ENCODE measurements at places on chromosomes 2 and 18. TPM values are rescaled to one million over a fixed set of nuclear protein-coding genes. Genes with fewer than 3 reads are reported as not detected.

RABL2A gene
- total RNA-seq: 18.7 TPM

GPAT2 gene
- not detected for total RNA-seq

ACADL gene
- 0.09 TPM for total RNA-seq

PRSS56 gene
- not detected for total RNA-seq

MAPRE2 gene
- total RNA-seq: 34.6 TPM

KYNU gene
- total RNA-seq: 0.96 TPM

TCF7L1 gene
- 1.0 TPM for total RNA-seq

ST6GAL2 gene
- 12.8 TPM for total RNA-seq

VSNL1 gene
- total RNA-seq: 54.5 TPM

RAB17 gene
- not detected for total RNA-seq

RSAD2 gene
- not detected for total RNA-seq

SNORC gene
- total RNA-seq: 2.6 TPM

CFAP210 gene
- total RNA-seq: 2.5 TPM

DNA sequence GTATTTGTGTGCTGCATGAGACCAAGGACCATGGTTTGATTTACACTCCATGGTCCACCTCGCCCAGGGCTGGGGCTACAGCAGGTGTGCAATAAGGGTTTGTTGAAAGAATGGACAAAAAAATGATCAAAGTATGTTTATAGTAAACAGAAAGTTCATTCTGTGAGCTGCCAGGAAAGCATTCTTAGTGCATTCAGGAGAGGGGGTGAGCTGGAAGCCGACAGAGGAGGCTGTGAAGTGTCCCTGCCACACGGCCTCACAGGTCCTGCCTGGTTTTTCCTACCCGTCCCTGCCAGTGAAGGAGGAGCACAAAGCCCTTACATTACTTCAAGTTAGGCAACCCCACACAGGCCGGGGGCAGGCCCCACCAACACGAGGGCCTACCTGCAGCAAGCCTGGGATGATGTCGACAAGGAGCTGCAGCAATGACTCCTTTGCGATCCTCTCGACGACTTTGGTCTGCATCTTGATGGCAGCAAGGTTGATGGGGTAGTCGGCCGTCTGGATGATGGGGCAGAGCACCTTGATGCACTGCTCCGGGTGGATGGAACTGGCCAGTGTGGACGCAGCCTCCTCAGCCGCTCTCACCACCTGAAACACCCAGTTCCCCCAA lies 63.2 kb upstream of the TFCP2L1 start:
- DNase-seq: no peak

GRCh38 chr2:6835467-6835866 lies 30.2 kb downstream of the CMPK2 start:
- DNase-seq: no peak

DNA sequence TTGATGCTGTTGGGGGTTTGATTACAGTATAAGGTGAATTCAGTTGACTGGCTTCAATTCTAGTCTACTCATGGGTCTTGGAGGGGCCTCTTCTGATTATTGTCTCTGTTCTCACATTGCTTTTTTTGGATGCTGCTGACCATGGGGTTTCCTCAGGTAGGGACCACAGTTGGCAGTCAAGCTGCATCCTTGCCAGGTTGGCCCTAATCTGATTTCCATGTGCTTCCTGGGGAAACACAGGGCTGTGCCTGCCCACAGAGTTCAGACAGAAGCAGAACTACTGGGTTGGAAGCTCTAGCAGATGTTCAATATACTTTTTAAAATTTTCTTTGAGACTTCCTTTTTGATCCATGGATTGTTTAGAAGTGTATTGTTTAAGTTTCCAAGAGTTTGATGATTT lies 227.3 kb downstream of the XIRP2 start:
- DNase-seq: no peak

DNA sequence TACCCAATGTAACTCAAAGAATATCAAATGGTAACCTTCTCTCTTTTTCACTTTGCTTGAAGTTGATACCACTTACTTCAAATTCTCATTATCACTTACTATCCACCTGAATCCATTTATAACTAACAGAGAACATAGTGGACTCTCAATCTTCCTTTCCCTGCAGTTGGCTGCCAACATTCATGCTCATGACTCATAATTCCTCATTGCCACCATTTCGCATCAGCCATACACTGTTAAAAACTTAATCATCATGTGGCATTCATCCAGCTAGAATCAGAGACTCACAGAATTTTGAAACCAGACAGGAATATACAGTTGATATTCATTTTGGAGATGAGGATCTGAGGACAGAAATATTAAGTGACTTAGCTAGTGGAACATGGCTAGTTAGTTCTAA lies 56.8 kb downstream of the SLC4A10 start:
- no peak for DNase-seq

DNA sequence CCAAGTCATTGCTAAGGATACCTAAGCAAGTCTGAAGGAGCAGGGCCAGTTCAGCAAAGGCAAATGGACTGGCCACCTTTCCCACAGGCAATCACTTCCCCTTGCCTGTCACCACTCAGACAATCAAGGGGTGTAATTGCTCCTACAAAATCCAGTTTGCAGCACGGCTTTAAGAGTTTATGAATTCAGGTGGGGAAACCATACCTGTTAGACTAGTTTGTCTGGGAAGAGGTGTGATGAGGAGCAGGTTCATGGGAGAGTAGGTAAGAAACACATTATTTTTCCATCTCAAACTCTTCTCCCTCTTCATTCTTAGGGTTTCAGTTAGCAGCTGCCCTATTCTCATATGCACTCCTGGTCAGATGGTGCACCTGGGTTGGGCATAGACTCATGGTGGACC lies 102.5 kb downstream of the EVA1A start:
- DNase-seq: no peak

DNA sequence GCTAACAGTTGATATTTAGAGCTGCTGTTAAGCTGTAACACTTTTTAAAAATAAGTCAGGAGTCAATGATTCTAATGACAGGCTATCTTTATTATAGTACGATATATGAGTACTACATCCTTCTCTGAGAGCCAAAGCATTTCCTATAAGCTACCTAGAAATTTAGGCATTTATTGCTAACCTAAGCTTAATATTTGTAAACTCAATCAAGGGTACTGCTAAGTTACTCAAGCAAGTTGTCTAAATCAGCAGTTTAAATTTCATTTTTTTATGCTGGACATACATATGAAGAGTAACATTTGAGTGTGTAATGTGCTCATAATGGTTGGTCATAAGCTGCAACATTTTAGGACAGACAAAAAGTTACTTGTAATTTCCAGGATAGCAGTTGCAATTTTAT lies 1576.5 kb upstream of the NXPH2 start:
- DNase-seq: no peak

DNA sequence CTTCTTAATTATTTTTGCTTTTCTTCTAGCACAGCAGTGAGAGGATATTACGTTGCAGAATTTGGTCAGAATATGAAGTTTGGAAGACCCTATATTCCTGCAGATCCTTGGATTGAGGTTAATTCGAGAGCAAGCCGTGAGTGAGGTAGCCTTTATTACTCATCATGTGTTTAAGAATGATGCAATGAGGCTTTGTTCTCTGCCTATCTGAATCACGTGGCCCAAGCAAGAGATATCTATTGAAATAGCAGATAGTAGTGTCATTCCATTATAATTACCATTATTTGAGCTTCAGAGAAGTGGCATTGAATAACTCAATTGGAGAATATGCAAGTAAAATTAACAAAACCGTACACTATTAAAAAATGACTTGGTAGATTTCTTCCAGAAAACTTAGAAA lies 641.1 kb downstream of the TMEM182 start:
- no peak for DNase-seq

- no peak for DNase-seq
These were observed 154.3 kb downstream of the NDUFA10 start for GRCh38 chr2:239870863-239871262.

GRCh38 chr2:122748552-122749011 lies 993.1 kb downstream of the TSN start:
- peak; percentile 28 for DNase-seq

DNA sequence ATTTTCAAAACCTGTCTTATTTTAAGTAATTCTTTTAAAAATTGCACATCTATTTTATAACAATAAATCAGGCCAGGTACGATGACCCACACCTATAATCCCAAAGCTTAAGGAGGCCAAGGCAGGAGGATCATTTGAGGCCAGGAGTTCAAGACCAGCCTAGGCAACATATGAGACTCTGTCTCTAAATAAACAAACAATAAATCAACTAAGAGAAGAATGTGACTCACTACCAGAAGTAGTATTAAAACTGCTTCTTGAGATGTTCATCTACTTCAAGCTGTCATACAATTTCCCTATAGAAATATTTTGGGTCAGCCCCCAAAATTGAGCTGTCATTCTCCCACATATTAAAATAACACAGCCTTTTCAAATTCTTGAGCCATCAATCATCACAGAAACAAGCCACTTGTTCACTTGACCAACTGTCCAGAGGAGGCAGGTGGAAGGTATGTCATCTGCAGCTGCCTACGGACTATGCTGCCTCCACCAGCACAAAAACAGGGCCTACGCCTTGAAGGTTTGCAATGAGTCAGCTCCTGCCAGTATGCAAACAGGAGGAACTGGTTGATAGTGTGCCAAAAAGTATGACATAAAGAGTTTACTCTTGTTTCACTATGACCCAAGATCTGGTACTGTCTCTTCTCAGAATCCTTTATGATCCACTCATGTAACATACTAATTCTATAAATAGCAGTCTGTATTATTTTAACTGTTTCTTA lies 33.6 kb downstream of the KIDINS220 start:
- DNase-seq: no peak

DNA sequence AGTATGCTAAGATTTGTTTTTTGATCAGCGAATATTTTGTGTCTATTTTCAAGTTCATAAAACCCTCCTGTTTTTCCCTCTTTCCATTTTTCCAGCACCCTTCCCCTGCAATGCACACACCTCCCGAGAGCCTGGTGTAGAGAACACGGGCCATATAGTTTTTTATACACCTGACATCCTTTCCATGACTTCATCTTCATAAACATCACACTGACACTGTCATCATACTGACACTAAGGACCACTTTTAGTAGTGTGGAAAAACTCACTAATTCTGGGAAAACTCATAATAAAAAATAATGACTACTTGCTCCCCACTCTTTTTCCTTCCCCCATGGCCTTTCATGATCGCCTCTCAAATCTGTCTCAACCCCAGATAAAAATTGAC lies 70.2 kb downstream of the EPHA4 start:
- DNase-seq: no peak

DNA sequence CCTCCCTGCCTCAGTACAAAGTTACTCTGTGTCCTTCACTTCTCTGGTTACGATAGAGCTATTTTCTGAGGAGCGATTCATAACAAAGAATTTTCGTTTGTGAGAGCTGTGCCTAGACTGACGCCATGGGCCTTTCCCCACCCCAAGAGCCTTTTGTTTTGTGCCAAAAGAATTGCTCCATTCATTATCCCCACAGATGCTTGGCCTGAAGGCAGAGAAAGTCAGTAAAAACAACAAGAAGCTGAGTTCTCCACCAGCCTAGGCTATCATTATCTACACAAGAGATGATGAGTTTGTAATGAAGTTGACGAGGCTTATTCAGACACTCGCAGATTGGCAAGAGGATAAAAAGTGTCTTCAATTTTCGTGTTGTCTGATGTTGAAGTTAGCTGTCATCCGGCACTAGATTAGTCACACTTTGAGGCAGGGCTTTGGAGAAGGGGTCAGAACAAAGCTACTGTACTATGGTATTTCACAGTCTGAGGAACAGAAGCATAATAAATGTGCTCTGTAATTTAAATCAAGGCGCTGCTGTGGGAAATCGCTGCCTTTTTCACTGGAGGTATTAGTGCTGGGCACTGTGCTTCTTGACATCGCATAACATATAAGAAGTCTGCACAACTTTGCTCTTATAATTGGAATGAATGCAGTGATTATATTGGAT lies 278.4 kb upstream of the FIGN start:
- peak; percentile 53 for DNase-seq

GRCh38 chr18:13530879-13531387 lies 195.4 kb downstream of the FAM210A start:
- peak; percentile 52 for DNase-seq

GRCh38 chr2:101362316-101362715 lies 25.0 kb downstream of the CREG2 start:
- DNase-seq: no peak

DNA sequence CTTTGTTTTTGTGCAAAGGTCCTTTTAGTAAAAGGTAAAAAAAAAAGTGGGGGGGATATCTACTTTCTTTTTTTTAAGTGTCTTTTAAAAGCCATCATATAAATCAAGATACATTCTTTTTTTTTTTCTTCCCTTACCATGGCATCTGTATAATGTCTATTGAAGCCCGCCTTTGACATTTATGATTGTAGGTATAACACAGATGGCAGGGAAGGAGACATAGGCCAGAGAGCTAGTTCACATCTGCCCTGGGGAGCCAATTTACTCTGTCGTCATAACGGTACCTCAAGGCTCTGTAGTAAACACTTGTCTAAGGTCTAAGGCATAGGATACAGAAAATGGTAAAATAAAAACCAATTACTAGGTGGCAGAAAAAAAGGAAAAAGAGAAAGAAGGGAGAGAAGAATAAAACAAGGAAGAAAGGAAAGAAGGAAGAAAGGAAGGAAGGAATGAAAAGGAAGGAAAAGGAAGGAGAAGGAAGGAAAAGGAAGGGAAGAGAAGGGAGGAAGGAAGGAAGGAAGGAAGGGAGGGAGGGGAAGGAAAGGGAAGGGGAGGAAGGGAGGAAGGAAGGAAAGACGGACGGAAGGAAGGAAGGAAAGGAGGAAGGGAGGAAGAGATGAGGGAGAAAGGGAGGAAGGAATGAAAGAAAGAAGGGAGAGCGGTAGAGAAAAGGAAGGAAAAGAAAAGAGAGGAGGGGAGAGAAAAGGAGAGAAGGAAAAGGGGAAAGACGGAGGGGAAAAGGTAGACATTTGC lies 343.5 kb downstream of the RBM43 start:
- DNase-seq: no peak

GRCh38 chr2:19098467-19099160 lies 259.8 kb downstream of the OSR1 start:
- DNase-seq: no peak

- DNase-seq: no peak
These were observed 84.2 kb upstream of the DNER start for GRCh38 chr2:229798446-229799155.

DNA sequence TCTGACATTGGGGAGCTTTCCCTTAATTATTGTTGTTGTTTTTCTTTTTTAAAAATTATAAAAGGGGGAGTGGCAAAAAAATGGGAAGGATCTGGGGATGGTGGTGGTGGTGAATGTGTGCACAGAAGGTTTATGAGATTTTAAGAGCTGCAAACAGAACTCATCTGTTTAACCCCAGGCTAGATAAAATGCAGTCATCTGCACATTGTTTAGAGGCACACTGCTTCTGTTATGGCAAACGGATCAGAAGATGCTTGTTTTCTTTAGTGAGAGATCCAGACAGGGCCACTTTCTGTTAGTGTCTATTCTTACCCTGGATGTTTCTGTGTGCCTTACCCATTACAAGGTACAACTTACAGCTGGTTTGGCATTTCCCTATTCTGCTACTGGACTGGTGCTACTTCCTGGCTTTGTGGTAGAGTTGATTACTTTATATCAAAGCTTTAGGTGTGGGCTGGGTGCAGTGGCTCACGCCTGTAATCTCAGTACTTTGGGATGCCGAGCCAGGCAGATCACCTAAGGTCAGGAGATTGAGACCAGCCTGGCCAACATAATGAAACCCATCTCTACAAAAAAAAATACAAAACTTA lies 68.2 kb upstream of the NRP2 start:
- no peak for DNase-seq
